IMR-90 (cell line): ENCODE measurements at places on chromosomes 7 and 10.

- H3K27me3 ChIP-seq: no peaks in the 10 kb centered on the region
- no peaks in the 10 kb centered on the region for H3K4me1 ChIP-seq
- peak; percentile 46 for DNase-seq
- no peak overlapping the region for H3K27ac ChIP-seq
- H3K4me3 ChIP-seq: no peak overlapping the region
Observed at GRCh38 chr7:12930534-12930933, 243.1 kb downstream of the ARL4A start.

DNA sequence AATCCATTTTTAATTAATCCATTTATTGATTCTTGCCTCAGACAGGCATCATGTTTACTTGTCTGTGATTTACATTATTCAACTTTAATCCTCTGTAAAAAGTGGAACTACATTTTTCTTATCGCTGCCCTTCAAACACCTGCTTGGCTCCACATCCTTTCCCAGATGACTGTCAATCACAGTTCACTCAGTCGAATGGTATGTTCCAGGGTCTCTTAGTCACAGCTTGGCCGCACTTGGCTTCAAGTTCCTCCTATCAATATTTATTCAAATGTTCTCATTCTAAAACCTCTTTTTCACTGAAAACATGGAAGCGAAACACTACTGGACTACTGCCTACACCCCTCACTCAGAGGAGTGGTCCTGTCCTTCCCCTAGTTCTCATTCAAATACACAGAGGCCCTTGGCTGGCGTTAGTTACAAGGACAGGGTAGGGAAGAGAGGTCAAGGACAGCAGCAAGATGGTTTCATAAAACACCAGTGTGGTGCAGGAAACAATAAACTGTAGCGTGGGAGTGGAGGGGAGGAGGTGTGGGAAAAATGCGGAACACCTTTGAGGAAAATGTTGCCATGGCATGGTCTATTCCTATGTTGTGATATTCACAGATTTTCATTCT lies 143.2 kb downstream of the USP6NL start:
- no peaks in the 10 kb centered on the region for H3K27me3 ChIP-seq
- peak; percentile 58 for DNase-seq
- no peak overlapping the region for H3K4me3 ChIP-seq
- H3K36me3 ChIP-seq: no peaks in the 10 kb centered on the region; the same call in 1 of the 2 replicates

DNA sequence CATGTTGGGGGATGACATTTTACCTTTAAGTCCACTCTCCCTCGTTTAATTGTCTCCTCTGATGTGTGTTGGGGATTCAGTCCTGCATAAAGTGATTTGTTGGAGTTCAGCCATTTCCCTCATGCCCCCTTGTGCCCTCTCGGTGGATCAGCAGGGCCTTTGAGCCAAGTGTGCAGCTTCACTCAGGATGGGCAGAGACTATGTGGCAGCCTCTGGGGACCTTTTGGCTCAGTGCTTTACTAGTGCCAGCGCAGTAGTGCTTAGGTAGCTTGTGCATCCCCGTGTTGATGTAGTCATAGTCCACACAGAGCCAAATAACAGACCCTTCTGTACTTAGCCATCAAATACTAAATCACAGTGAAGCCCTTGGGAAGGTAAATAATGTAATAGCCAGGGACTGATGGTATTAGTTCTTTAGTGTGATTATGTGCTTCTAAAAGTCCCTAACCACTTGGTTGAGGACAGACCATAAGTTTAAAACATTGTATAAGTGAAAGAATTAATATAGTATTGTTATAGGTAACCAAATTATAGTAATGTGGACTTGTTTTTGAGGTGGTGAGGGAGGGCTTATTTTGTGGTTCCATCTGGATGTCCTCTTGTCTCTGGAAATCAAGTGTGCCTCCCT lies 11.4 kb downstream of the BUB3 start:
- H3K4me1 ChIP-seq: no peaks in the 10 kb centered on the region
- H3K36me3 ChIP-seq: peaks cover 25% of the 10 kb centered on the region
- H3K27ac ChIP-seq: no peak overlapping the region
- H3K4me3 ChIP-seq: no peak overlapping the region
- no peak for DNase-seq

DNA sequence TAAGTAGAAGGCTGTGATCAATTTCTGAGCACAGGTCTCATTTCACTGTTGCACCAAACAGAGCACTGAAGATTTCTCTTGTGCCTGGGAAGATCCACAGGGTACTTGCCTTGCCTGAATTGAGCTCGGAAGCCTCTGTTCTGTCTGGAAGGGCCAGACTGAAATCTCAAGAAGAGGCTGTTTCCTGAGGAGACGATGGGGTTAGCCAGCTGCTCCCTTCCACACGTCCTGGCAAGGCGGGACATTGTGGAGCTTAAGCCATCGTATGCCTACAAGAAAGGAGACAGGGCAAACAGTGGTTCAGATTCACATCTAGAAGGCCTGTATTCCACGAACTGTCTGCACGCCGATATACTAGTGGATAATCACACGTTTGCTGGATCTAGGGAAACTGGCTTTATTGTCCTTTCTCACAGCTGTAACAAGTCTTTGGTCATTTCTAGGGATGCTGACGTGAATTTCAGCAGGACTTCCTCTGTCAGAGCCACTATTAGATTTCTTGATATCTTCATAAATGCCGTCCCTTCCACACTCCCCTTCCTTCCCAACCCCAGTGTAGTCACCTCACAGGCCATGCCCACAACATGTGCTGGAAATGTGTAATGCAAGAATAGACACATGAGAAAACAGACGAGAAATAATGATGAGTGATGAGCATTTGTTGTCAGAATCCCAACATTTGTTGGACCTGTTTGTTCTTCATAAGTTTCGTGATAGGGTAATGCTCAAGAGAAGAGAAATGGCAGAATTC lies 137.2 kb upstream of the RSU1 start:
- DNase-seq: no peak
- no peaks in the 10 kb centered on the region for H3K36me3 ChIP-seq
- H3K27ac ChIP-seq: no peak overlapping the region

DNA sequence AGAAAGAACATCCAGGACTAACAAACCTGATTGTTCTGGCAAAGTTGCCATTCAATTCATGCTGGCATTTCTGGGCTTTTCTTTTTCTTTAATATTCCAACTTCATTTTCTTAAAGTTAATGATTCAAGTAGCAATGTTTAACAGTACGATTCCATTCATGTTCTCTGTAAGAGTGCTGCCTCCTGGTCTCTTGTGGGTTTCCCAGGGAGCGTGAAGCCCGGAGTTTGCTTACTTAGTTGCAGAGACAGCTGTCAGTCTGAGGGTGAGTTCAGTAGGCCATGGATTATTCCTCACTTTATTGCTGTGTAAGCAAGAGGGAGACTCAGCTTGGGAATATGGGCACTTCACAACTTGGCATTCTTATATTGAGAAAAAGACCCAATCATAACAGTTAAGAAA lies 142.2 kb downstream of the TWIST1 start:
- no peak overlapping the region for H3K4me3 ChIP-seq
- no peak for DNase-seq
- no peak overlapping the region for H3K27ac ChIP-seq
- H3K27me3 ChIP-seq: no peaks in the 10 kb centered on the region
- no peaks in the 10 kb centered on the region for H3K36me3 ChIP-seq
- H3K4me1 ChIP-seq: peaks cover 2% of the 10 kb centered on the region; the same call in 1 of the 2 replicates

DNA sequence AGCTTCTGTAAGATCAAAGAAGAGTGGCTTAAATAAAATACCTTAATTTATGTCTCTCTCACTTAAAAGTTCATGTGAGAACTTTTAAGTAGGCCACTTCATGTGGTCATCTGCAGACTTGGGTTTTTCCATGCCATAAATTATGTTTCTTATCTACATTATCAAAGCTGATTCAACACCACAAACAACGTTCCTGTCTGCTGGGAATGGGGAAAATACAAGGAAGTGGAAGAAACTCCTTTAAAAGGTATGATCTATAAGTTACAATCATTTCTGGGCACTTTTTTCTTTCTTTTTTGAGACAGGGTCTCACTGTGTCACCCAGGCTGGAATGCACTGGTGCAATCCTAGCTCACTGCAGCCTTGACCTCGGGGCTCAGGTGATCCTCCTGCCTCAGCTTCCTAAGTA lies 16.9 kb upstream of the OTUD1 start:
- peaks cover 5% of the 10 kb centered on the region; the same call in 1 of the 2 replicates for H3K27me3 ChIP-seq
- no peak overlapping the region for H3K4me3 ChIP-seq
- H3K27ac ChIP-seq: no peak overlapping the region
- H3K36me3 ChIP-seq: no peaks in the 10 kb centered on the region
- no peaks in the 10 kb centered on the region; the same call in 1 of the 2 replicates for H3K4me1 ChIP-seq

DNA sequence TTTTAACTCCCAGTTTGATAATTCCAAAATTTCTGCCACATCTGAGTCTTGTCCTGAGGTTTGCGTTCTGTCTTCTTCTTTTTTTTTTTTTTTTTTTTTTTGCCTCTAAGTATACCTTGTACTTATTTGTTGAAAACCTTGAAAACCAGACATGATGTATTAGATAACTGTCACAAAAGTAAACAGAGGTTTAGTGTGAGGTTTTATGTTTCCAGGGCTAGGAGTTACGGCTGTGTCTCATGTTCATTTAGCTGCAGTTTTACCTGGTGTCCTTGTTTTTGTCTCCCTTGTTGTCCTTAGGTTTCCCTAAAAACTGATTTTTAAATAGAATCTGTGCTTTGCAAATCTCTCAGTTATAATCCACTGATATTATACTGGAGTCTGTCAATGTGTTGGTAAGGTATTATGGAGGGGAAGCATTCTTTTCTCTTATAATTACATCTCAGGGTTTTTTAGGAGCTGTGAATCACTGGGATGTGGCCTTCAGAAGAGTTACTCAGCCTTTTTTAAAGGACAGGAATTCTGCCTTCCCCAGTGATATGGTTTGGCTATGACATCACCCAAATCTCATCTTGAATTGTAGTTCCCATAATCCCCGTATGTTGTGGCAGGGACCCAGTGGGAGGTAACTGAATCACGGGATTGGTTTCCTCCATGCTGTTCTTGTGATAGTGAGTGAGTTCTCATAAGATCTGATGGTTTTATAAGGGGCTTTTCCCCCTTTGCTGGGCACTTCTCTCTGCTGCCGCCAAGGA lies 95.0 kb downstream of the CDCA7L start:
- no peaks in the 10 kb centered on the region for H3K4me1 ChIP-seq
- no peaks in the 10 kb centered on the region for H3K36me3 ChIP-seq
- no peaks in the 10 kb centered on the region for H3K27me3 ChIP-seq
- no peak overlapping the region for H3K4me3 ChIP-seq

DNA sequence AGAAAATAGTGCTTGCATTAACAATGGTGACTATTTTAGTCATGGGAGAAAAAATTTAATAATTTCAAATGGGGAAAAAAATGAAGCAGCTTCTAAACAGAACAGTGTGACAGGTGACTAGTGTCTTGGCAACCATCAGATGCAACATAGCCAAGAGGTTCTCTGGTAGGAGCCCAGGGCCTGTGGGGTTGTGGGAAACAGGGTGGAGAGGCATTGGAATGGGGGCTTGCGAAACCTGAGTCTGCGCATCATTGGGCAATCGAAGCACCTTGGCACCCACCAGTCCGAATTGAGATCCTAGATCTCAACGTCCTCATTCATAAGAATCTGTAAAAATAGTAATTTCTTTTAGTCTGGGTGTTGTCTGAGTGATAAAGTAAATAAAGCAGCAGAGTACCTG lies 19.2 kb upstream of the PARD3 start:
- no peak overlapping the region for H3K27ac ChIP-seq
- H3K27me3 ChIP-seq: peaks cover 33% of the 10 kb centered on the region

- no peak for DNase-seq
- no peaks in the 10 kb centered on the region for H3K27me3 ChIP-seq
- H3K36me3 ChIP-seq: peaks cover 6% of the 10 kb centered on the region
- H3K27ac ChIP-seq: peak overlapping the region; percentile 32
Observed at GRCh38 chr7:137977173-137977572, 24.7 kb downstream of the CREB3L2 start.

DNA sequence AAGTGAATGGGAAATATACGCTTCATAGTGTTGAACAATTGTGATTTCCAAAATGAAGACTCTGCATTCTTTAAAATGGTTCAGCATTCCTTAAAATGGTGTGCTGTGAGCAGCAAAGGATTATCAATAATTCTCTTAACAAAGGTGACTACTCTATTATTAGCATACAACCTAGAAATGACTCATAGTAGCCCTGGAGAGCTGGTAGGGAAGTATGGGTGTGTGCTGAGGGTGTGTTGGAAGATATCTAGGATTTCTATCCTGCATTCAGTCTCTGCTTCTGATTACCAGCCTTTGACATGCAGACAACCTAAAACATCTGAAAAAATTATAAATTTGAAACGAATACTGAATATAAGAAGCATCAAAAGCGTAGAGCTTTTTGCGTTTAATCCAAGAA lies 72.5 kb downstream of the SEMA3D start:
- H3K27me3 ChIP-seq: no peaks in the 10 kb centered on the region
- H3K4me1 ChIP-seq: no peaks in the 10 kb centered on the region
- H3K27ac ChIP-seq: no peak overlapping the region
- no peaks in the 10 kb centered on the region for H3K36me3 ChIP-seq
- no peak for DNase-seq
- no peak overlapping the region for H3K4me3 ChIP-seq

GRCh38 chr7:41886262-41886900 lies 183.5 kb upstream of the INHBA start:
- no peak overlapping the region for H3K4me3 ChIP-seq
- DNase-seq: peak; percentile 95
- no peaks in the 10 kb centered on the region for H3K36me3 ChIP-seq
- no peaks in the 10 kb centered on the region for H3K27me3 ChIP-seq
- peak overlapping the region; percentile 88 for H3K27ac ChIP-seq

DNA sequence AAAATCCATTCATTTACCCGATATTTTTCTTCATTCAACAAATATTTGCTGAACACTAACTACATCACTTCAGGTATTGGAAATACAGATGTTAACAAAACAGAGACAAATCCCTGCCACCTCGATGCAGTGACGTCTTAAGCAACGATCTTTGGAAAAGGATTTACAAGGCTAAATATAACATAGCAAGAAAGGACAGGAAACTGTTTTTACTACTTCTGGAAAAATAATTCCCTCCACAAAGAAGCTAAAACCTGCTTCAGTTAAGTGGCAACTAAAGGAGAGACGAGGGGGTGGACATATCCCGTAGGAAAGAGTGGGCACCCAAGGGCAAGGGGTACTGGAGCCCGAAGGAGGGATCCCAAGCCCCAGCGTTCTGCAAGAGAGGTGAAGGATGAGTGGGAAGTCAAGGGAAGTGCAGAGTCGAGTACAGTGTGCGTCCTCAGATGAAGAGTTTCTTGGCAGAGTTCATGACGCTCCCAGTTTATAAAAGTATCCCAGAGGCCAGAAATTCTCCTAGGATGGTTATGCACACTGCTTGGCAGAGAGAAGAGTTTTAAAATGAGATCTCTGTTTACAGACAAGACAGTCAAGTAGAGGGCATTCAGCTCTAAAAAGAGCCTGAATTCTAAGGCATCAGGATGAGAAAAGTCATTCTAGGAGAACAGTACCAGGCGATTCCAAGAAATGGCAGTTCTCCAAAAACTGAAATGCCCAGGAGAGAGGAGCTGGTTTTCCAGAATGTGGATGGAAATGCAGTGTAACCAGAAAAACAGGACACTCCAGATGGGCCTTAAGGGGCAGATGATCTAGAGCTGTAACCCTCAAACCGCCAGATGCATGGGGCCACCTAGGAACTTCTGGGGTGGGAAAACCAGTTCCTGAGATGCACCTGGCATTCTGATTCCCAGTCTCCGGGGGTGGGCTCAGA lies 97.3 kb downstream of the GRB10 start:
- no peak for DNase-seq
- H3K27ac ChIP-seq: no peak overlapping the region
- H3K27me3 ChIP-seq: no peaks in the 10 kb centered on the region
- H3K4me1 ChIP-seq: peaks cover 3% of the 10 kb centered on the region; the same call in 1 of the 2 replicates
- peaks cover 11% of the 10 kb centered on the region for H3K36me3 ChIP-seq
- H3K4me3 ChIP-seq: no peak overlapping the region

- peak; percentile 98 for DNase-seq
- no peak overlapping the region for H3K4me3 ChIP-seq
- peaks cover 20% of the 10 kb centered on the region for H3K4me1 ChIP-seq
- peak overlapping the region; percentile 95 for H3K27ac ChIP-seq
- H3K36me3 ChIP-seq: no peaks in the 10 kb centered on the region
Observed at GRCh38 chr10:24463611-24464426, 254.9 kb downstream of the KIAA1217 start.
